Placental epithelial cell (primary cell): ENCODE measurements at places on chromosomes 7 and 10. TPM values are rescaled to one million over a fixed set of nuclear protein-coding genes. Genes with fewer than 3 reads are reported as not detected.

MMP21 gene
- 0.11 TPM in 1 of 2 replicates, not detected in the other for total RNA-seq

CPA1 gene
- total RNA-seq: not detected in 2 replicates

GRB10 gene
- total RNA-seq: 17.3 and 32.0 TPM in 2 replicates

CPEB3 gene
- 0.65 and 0.79 TPM in 2 replicates for total RNA-seq

ABHD11 gene
- 14.1 and 16.1 TPM in 2 replicates for total RNA-seq

INHBA gene
- 1.6 and 11.6 TPM in 2 replicates for total RNA-seq

FAM185A gene
- total RNA-seq: 15.4 and 16.1 TPM in 2 replicates

PTER gene
- total RNA-seq: 9.4 and 16.1 TPM in 2 replicates

SGCE gene
- total RNA-seq: 37.1 and 62.4 TPM in 2 replicates

PRKG1 gene
- total RNA-seq: 0.43 and 1.2 TPM in 2 replicates

MBL2 gene
- total RNA-seq: not detected in 2 replicates

CALML5 gene
- total RNA-seq: not detected in 2 replicates

GBX1 gene
- total RNA-seq: not detected in 2 replicates

WDR11 gene
- total RNA-seq: 65.6 and 81.2 TPM in 2 replicates

KNDC1 gene
- total RNA-seq: 1.6 TPM in 1 of 2 replicates, not detected in the other

TBC1D12 gene
- total RNA-seq: 10.2 and 10.3 TPM in 2 replicates

ZNF117 gene
- total RNA-seq: 6.6 and 11.8 TPM in 2 replicates

CRYGN gene
- not detected in 2 replicates for total RNA-seq

MYPN gene
- under 0.01 and 0.11 TPM in 2 replicates for total RNA-seq

SPDYE9 gene
- total RNA-seq: not detected in 2 replicates

GPR37 gene
- 2.0 and 8.8 TPM in 2 replicates for total RNA-seq

SFTPA2 gene
- not detected in 2 replicates for total RNA-seq

IGF2BP3 gene
- 72.6 and 93.9 TPM in 2 replicates for total RNA-seq

CFAP69 gene
- total RNA-seq: 2.3 and 2.7 TPM in 2 replicates

GRID2IP gene
- total RNA-seq: under 0.01 TPM in 1 of 2 replicates, not detected in the other

LIPJ gene
- under 0.01 TPM in 1 of 2 replicates, not detected in the other for total RNA-seq

CYP17A1 gene
- total RNA-seq: not detected in 2 replicates

PKD1L1 gene
- total RNA-seq: under 0.01 TPM in 2 replicates

FRA10AC1 gene
- 7.3 and 10.2 TPM in 2 replicates for total RNA-seq

CFAP70 gene
- total RNA-seq: 0.76 and 5.9 TPM in 2 replicates

MSMB gene
- not detected in 2 replicates for total RNA-seq
